Activated CD8-positive, alpha-beta memory T cell treated with anti-CD3 and anti-CD28 coated beads for 24 hours (primary cell): ENCODE measurements at places on chromosomes 7 and 10.

DNA sequence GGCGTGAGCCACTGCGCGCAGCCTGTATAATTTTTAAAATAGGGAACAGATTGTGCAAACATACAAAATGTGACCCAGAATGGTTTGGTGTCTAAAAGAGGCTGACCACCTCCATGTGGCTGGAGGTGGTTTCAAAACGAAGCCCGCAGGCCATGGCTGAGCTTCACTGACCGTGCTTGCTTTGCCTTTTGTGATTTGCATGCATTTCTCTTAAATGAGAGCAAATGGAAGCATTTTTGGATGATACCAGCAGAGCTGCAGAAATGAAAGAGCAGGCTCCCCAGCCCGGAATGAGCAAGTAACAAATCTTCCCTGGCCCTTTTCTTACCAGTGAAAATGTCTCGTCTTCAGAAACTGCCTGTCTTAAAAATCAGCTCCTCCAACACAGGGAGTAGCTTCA, 239.9 kb downstream of the CAMK1D start:
- DNase-seq: no peak

GRCh38 chr7:71752171-71752935, 620.4 kb downstream of the GALNT17 start:
- peak; percentile 64 for DNase-seq

DNA sequence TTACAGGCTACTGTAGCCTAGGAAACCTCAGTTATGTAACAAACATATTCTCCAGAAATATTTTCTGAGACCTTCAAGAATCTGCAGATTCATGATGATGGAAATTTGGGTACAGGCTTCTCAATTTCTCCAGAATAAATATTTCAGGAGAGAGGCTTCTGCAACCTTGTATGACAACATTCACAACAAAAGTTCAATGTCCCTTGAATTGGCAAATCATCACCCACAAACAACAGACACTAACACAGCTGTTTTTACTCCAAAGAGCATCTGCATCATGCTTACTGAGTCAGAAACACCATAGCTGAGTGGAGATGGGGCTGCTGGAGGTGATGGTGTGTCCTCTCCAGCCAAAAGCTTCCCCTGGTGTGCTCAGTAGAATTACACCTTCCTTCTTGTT, 9.3 kb upstream of the COBL start:
- no peak for DNase-seq

DNA sequence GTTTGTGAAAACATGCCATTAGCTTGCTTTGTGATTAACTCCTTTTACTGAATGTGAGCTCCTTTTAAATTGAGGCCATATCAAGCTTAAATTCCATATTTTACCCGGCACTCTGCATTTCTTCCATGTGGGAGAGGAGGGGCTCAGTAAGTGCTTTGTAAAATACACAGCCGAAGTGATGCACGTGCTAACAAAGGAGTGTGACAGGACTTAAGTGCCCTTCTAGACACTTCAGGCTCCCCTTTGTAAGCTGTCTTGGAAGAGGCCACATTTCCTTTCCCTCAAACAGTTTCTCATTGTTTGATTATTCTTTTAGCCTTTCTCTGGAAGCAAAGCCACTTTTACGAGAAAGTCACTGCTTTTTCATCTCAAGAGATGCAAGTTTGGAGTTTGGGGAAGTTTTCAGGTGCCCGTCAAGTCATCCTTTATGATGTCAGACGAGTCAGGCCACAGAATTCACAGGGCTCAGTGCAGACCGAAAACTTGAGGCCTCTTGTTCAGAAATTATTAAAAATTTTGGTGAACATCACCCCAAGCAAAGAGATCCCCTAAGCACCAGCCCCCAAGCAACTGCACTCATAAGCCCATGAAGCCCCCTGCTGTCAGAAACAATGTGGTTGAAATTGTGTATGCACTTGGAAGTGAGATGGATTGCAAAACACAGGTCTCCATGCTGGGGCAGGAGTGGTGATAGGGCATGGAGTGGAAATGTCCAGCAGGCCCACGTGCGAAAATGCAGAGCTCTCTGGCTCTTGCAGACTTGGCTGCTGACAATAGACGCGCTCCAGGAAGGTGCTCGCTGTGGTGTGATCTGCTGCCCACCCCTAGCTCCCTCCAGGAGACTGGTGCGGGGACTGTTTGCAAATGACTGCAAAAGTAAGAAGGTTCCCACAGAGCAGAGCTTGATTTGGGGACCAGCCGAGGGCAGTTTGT, 11.5 kb downstream of the IKZF1 start:
- DNase-seq: no peak

DNA sequence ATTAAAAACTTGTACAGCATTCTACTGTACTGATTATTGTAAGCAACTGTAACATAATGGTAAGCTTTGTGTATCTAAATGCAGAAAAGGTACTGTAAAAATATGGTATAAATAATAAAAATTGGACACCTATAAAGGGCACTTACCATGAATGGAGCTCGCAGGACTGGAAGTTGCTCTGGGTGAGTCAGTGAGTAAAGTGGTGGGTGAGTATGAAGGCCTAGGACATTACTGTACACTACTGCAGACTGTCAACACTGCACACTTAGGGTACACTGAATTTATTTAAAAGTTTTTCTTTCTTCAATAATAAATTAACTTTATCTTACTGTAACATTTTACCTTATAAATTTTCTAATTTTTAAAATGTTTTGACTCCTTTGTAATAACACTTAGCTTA, 118.6 kb upstream of the ASAH2 start:
- DNase-seq: no peak

DNA sequence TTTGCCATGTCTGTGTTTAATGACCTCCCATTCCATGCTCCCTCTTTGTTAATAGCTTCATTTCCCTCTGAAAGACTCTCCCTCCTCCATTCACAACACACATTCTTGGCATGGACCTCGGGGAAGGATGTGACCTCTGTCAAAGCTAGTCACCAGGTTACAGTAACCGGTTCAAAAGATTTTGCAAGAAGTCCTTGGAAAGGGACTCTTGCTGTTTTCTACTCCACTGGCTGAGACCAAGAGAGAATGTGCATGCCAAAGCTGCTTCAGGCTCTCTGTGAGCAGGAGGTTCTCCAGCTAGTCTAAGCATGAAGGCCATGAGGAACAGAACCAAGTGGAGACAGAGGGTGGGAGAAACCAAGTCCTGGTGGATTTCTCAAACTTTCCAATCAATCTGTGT, 732.6 kb downstream of the CCSER2 start:
- DNase-seq: no peak

DNA sequence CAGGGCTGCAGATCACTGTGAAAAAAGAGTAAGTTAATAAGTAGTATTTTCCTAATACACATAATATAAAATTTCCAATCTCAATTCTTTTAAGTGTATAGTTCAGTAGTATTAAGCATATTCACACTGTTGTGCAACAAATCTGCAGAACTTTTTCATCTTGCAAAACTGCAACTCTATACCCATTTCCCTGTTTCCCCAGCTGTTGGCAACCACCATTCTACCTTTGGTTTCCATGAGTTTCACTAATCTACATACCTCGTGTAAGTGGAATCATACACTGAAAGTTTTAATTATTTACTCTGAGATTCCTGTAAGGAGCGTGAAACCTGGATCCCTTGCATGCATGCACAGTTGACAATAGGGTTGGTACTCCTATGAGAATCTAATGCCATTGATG, 155.4 kb downstream of the ZPBP start:
- no peak for DNase-seq

DNA sequence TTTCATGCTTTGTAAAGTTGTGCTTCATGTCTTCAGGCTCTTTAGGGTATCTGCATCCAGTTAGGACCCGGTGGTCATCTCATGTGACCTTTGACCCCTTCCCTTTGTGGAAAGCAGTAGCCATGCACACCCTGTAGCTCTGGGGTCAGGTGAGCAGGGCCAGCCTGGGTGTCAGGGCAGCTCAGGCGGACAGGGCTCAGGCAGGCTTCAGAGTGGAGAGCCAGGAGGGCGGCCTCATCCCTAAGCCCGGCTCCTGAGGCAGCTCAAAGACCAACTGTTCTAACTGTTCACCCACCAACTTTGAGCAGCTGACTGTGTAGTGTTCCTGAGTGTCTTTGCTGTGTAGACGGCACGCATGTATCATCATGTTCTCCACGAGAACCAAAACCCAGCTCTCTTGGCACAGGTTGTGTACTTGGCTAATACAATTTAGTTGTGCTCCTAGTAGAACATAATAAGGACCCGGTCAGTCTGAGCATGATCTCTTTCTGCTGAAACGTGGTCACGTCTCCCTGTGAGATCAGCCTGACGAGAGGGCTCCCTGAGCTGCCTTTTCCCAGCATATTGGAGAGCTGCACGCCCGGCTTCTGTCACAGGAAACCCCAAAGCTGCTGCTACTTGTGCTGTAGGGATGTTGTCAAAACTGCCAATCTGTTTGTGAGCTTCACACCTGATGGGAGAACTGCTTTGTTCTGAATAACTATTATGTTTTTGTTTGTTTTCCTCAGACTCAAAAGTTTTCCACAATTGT, 30.0 kb downstream of the EEPD1 start:
- DNase-seq: no peak

- DNase-seq: peak; percentile 70
Measured at GRCh38 chr10:77041636-77042258, 595.9 kb downstream of the KCNMA1 start.

DNA sequence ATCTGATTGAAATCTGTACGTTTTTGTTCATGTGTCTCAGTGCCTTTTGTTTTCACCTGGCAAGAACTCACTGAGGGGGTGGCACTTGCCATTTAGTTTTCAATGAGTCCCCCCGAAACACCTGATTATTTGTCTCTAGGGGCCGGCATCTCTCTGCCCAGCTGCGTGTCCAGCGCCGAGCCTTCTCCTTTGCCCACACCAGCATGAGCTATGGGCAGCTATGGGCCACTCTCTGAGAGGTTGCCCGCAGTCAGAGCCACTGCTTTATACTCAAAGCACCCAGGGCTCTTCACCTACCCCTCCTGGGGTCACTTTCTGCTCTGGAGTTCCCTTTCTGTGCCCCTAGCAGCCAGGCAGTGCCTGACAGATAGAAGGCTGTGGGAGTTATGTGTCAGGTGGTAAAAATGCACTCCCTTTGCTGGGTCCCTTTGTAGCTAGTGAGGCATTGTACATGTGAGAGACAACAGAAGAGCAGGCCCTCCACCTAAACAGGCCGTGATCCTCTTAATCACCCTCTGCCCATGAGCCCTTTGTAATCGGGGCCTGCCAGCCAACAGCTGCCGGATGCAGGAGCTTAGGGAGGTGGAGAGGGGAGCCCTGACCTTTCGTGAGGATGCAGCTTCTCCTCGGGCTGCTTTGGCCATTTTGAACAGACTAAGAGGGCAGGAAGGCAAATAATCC, 133.1 kb upstream of the NPS start:
- DNase-seq: no peak

DNA sequence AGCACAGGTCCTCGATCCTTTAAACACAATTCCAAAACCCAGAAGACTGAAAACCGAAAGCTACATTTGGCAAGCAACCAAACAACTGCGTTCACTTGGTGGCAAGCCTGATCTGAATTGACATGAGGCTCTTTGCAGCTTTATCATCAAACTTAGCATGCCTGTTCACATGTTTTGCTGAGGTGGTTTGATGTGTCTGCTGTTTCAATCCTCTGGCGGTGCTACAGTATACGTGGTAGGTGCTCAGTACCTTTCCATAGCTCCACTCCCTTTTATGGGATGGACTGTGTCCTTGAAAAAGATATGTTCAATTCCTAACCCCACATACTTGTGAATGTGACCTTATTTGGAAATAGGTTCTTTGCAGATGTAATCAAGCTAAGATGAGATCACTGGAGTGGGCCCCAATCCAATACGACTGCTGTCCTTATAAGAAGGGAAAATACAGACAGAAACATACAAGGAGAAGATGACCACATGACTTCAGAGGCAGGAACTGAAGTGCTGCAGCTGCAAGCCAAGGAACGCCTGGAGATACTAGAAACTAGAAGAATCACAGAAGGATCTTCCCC, 33.4 kb downstream of the CCDC6 start:
- DNase-seq: no peak

DNA sequence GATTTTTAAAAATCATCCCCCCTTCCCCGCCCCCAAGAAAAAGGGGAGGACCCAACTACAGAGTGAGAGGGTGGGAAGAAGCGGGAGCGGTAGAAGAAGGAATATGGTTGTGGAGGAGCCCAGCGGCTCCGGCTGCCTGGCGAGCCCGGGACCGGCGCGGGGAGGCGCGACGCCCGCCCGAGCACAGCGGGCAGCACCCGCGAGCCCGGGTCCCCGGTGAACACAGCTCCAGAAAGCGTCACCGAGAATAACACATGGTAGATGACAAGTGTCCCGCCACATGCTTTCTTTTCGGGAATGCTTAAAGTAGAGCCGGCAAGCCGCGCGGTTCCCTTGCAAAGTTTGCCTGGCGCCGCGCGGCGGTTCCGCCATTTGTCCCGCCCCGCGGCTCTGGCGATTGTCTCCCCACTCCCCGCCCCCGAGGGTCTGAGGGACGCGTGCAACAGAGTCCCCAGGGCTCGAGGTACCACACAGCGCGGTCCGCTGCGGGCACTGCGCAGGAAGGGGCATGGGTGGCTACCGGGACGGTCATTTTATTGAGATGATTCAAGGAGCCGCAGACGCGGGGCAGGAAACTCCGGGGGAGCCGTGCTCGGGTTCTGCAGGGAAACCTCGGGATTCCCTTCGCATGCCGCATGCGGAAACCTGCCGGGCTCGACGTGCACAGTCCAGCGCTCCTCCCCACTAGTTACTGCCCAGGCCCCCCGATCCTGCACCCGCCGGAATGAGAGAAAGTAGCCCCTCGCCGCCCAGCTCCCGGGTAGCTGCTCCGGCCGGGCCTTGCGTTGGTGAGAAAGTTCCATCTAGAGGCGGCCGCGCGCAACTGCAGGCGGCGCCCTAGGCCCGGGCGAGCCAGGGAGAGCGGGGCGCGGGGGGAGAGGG, 781 bp upstream of the GRM8 start:
- DNase-seq: peak; percentile 84

DNA sequence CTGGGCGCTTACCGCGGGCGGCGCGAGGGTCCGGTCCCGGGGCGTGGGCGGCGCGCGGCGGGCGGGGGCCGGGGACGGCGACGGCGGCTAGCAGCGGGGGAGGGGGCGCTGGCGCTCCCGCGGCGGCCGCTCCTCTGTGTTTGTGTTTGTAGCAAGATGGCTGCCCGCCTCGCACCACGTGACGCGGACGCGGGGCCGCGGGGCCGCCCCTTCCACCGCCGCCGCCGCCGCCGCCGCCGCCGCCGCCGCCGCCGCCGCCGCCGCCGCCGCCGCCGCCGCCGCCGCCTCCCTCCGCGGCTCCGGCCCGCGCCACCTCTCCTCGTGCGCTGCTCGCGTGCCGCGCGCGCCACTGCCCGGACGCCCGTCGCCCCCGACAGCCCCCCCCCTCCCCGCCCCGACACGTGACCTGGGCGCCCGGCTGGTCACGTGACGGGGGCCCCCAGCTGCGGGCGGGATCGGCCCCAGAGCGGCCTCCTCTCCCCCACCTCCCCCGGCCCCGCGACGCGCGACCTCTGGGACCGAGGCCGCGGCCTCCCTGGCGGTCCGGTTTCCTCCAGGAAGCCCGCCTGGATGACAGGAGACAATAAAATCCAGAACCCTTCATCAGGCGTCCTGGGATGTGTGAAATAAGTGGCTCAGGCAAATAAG, at the start of gene GIGYF1:
Gene GIGYF1, minus strand, starts transcription at position 153 of the 648 bp plus-strand sequence. CDS start 6,012 bp downstream, outside the sequence.
- peak; percentile 86 for DNase-seq
